ENCODE measurements at places on chromosomes 5 and 9.

DNA sequence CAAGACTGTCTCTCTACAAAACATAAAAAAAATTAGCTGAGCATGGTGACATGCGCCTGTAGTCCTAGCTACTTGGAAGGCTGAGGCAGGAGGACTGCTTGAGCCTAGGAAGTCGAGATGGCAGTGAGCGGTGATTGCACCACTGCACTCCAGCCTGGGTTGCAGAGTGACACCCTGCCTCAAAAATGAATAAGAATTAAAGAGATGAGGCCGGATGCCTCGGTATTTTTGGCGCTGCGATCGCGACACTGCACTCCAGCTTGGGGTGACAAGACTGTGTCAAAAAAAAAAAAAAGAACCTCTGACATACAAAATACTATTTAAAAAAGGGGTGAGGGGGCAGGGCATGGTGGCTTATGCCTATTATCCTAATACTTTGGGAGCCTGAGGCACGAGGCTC lies 7.3 kb downstream of the GPBP1 start:
- no peak for DNase-seq

DNA sequence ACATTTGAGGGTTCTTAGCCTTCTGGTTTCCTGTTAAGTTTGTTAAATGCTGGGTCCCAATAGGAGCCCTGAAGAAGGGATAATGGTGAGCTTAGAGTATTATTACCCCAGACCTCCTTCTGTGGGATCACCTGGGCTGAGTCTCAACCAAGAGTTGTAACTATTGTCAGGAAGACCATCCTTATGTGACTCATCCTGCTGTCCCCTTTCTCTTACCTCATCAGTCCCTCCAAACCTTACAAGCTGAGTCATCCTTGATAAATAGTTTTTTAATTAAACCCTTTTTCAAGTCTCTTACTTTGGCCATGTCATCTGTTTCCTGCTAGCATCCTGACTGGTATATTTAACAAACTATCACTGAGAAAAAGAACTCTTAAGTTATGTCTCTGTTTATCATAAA lies 502.8 kb downstream of the LRRC70 start:
- DNase-seq, result no peak

DNA sequence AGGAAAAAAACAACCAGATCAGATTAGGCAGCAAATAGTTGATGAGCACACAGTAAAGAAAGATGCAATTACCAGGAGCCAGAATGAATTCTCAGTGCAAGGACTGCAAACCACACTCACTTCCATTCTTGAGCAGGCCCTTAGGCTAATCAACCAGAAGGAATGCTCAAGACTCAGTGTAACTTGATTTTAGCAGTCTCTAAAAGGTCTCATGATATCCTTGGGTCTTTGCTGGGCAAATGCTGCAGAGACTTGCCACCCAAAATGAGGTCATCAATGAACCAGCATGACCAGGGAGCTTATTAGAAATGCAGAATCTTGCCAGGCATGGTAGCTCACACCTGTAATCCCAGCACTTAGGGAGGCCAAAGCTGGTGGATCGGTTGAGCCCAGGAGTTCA lies 20.1 kb upstream of the TMEM245 start:
- DNase-seq, result no peak

GRCh38 chr9:86940774-86941173 lies 6.5 kb downstream of the GAS1 start:
- no peak for DNase-seq

DNA sequence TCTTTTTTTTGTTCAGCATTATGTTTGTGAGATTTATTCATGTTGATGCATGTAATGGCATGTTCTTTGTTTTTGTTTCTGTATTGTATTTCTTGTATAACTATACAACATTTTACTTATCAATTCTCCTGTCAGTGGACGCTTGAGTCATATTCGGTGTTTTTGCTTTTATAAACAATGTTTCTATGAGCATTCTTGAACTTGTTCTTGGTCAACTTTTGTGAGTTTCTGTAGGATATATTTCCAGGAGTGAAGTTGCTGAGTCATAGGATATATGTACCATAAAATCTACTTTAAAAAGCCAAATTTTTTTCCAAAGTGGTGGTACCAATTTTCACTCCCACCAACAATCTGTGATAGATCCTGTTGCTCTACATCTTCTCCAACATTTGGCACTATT lies 104.8 kb downstream of the VCAN start:
- DNase-seq, result no peak

- no peak for DNase-seq
These were observed 143.2 kb downstream of the PSAT1 start for GRCh38 chr9:78439866-78440830.

- DNase-seq, result no peak
These were observed 32.6 kb upstream of the PRRC2B start for GRCh38 chr9:131361202-131361833.

DNA sequence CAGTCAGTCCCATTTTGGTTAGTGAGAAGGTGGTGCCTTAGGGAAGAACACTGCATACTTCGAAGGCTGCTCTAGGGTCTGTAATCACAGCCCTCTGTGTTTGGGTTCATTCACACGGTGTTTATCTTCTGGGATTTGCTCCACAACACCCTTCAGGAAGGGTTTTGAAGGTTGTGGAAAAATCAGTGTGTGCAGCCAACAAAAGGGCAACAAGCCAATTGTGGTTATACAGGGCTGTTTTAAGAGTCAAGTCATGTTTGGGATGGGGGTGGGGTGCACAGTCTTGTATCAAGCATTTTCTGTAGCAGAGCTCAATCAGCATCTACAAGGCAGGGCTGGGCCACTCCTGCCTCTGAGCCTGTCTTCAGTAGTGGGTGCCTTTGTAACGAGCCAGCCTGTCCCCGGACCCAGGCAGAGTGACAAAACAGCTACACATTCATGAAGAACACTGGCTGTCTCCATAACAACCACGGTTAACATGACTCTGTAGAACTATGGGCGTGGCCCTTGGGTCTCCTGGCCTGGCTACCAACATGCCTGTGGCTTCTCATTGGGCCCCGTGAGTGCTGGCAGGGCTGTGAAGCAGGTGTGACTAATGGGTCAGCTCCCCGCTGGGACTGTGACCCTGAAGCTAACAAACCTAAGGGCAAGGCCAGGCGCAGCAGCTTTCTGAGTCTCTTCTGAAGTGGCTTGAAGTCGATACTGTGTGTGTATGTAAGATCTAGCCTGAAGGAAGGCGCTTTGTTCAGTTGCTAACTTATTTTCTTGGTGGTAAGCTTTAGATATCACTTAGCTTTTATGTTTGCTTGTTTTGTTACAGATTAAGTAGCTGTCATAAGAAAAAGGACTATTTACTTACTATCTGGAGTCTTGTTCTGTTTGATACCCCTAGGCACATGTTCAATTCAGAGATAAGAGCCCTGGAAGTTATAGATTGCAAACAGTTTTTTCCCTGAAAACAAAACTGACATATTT lies 27.9 kb upstream of the GOLM1 start:
- DNase-seq, result no peak

GRCh38 chr9:125787715-125788114 lies 40.5 kb downstream of the PBX3 start:
- no peak for DNase-seq

- DNase-seq, result no peak
These were observed 28.2 kb upstream of the LPAR1 start for GRCh38 chr9:111066468-111066867.

Data from pulmonary artery endothelial cell (primary cell).